ENCODE measurements at places on chromosomes 4 and X.

- no peak for DNase-seq
These were observed 162.9 kb downstream of the LRBA start for GRCh38 chr4:150852216-150852615.

DNA sequence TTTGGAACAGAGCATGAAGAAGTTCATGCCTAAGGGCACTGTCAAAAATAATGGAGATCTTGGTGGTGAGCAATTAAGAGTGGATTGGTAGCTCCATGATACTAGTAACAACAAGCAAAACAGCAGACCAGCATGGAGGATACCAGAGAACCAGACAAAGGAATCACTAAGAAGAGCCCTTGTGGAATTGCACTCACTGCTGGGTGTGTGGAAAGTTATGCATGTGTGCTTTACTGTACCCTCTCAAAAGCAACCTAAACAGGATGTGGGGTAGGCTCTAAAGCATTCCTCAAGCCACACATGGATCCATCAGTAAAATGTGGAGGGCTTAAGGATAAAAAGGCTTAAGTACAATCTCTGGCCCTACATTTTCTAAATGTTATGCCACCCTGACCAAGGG, 69.5 kb downstream of the AR start:
- no peak for DNase-seq

GRCh38 chr4:137474711-137475301, 57.5 kb downstream of the PCDH18 start:
- no peak for DNase-seq

DNA sequence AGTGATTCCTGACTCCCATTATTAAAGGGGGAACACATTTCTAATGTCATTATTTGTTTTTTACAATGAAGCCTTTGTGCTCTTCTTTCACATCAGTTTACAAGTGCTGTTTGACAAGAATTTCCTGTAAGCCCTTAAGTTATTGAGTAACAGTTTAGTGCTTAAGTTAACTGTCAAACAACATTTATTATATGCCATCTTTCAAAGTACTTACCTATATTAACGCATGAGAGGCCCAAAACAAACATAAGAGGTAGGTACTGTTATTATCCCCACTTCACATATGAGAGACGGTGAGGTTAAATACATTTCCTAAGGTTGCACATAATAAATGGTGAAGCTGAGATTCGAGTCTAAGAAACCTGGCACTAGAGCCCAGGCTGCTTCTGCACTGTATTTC, 56.0 kb upstream of the MAGED1 start:
- no peak for DNase-seq

DNA sequence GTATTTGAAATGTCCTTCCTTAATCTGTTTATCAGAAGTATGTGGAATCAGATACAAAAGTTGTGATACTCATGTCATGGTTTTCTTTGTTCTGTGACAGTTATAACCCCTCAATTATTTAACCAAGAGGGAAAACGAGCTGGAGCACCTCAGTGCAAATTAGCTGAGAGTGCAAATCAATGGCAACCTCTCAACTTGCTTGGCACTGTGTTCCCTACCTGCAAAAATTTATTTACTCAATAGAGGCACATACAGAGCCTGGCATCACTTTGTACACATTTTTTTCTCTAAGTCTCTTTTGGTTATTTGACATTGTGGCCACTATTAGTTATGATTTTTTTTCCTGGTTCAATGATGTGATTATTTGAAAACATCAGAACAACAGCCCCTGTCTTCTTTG, 186.2 kb downstream of the STIM2 start:
- DNase-seq = no peak

DNA sequence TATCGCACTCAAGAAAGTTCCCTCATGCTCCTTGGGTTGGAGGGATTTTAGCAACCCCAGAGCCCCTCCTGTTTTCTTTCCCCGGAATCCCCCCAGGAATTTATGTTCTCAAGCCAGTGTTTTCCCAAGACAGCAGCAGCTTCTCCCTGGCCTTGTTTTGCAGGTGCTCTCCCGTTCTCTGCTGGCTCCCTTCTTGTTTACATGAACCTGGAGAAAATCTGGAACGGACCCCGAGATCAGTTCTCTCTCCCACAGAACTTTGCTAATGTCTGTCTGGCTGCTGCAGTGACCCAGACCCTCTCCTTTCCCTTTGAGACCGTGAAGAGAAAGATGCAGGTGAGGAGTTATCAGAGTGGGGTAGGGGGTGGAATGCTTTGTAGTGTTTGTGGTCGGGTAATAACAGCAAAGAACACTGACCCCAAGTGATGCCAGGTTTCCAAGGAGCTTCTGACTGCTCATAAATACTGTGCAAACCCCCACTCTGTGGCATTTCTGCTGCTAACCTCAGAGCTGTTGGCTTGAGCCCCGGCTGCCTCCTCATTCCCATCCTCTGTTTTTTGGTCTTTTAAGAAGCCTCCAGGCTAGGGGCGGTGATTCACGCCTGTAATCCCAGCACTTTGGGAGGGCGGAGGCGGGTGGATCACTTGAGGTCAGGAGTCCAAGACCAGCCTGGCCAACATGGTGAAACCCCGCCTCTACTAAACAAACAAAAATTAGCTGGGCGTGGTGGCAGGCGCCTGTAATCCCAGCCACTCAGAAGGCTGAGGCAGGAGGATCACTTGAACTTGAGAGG, 11.1 kb downstream of the SLC25A43 start:
- no peak for DNase-seq

DNA sequence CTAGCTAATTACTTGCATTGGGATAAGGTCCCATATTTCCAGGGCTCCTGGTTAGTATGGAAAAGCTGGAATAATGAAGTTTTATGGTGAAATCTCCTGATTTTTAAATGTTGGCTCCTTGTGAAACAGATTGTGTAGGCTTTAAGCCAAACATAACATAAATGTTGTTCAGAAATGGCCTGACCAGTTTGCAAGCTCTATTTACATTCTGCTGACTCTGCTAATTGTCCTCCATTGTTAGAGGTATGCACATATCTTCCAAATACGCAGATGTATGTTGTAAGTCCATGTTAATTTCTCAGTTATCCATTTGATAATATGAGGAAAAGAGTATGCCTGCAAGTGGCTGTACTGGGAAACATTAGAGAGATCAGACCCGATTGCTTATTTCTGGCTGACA, 11.9 kb upstream of the WDR17 start:
- DNase-seq = no peak

DNA sequence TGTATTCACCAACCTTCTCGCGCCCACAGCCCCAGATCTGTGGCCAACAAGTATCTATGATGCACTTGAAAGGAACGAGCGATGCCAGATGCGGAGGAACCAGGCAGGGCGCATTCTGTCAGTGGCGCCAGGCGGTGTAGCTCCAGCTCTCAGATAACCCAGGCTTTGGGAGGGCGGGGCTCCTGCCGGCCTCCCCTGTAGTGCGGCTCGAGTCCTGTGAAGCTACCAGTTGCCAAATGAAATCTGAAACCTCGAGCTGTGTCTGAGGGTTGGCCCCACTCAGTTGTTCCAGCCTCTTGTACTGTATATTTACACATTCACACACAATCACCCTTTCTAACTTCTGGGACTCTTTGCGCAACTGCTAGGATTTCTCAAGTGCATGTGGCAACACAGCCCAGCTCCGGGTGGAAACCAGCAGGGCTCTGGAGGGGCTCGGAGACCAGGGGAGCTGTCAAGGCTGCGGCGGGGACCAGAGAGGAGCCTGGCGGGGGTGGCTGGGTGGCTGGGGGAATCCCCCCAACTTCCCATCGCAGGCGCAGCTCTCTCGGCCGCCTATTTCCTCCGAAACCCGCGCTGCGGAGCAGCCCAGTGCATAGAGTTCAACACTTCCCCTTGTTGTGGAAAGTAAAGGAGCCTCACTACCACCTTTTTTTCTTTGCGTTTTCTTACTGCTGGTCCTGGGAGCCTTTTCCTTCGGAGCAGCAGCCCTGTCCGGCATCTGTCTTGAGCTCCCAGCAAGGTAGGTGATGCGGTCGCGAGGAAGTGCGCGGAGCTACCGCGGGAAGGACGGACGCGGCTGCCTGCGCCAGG, at the start of gene ARHGAP24:
ARHGAP24 (plus strand) TSS at position 333 of the 813 bp plus-strand sequence.
- DNase-seq = peak; percentile 83

GRCh38 chr4:136803433-136803832, 728.9 kb downstream of the PCDH18 start:
- no peak for DNase-seq

GRCh38 chrX:50071494-50071893, 129.3 kb downstream of the AKAP4 start:
- peak; percentile 42 for DNase-seq

DNA sequence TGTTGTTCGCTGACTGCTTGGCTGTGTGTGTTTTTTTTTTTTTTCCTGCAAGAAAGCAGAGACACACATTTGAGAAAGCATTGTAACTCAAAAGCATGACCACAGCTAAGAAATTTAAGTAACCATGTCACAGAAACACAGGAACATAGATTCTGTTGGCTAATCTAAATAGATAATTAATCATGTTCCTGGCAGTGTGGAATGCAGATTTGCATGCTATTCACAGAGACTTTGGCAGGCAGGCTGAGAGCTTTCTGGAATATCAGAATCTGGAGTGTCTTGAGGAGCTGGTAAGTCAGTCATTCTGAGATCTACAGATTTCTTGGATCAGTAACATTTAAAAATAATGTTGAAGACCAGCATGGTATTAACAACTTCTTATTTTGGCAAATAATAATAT, 33.2 kb upstream of the SMS start:
- no peak for DNase-seq

DNA sequence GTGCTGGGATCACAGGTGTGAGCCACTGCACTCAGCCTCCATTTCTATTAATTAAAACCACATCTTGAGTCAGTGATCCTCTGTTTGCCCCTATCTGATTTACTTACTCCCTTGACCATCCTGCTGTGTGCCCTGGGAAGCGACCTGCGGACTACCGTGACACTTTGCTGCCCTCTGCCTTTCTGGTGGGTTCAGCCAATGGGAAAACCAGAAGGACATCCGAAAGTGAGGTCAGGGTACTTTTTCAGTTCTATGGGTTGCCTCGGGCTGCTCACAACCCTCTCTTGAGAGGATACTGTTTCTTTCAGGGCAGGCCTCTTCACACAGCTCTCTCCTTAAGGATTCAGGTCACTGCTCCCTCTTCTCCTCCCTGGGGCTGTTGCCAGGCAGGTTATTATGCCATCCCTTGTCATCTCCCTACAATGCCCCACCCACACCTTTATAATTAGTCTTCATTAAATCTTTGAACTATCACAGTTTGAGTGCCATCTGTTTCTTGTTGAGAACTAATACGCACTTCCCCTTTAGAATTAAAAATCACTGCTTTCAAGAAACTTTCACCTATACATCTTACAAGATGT, 21.4 kb downstream of the PLAC8 start:
- no peak for DNase-seq

DNA sequence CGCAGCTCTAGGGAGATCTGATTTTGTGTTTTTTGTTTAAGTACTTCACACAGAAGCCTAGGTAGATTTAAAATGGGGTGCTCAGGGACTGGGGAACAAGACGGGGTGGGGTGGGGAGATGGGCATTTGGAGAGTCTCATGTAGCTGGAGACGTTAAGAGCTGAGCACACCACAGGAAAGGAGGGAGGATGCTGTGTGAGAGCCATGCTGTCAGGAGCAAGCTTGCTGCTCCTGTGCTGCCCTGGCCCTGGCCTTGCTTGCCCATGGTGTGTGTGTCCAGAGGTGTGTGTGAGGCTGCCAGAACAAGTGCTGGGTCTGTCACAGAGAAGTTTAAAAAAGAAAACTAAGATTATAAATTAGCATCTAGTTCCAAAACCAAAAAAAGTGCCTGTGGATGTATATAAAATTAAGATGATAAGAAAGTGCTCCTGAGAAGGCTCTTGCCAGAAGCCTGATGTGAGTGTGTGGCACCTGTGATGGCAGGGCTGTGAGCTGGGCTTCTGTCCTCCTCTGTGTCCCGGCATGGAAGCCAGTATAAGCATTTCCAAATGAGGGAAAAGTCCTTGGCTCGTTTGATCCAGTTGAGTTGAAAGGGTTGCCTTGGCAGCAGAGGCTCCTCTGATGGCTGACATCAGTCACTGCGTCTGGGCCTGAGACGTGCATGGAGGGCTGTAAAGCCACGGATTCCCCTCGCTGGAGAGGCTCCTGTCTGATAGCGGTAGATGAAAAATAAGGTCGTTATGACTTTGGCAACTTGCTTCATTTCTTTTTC, 63.5 kb downstream of the NELFA start:
- DNase-seq = no peak

GRCh38 chrX:39513836-39514235, 583.9 kb downstream of the BCOR start:
- no peak for DNase-seq

DNA sequence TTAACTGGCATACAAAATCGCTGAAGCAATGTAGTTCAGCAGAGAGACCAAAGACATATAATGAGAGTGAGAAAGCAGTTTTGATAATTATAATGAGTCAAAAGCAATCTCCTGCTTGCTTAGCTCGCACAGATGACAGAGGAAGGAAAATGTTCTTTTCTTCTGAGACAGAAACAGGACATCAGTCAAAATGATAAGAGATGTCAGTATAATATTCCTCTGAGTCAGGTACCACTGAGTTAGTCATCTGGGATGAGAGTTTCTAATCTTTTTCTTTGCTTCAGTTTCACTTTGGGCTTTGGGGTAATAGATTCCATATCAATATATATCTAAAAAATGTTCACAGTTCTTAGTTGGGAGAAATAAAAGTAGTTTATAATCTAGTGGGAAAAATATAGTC, 387.2 kb downstream of the PCDH7 start:
- DNase-seq = no peak

GRCh38 chr4:42466273-42466844, 69.1 kb downstream of the SHISA3 start:
- no peak for DNase-seq

GRCh38 chrX:107742700-107743191, 32.8 kb downstream of the TSC22D3 start:
- DNase-seq = no peak

DNA sequence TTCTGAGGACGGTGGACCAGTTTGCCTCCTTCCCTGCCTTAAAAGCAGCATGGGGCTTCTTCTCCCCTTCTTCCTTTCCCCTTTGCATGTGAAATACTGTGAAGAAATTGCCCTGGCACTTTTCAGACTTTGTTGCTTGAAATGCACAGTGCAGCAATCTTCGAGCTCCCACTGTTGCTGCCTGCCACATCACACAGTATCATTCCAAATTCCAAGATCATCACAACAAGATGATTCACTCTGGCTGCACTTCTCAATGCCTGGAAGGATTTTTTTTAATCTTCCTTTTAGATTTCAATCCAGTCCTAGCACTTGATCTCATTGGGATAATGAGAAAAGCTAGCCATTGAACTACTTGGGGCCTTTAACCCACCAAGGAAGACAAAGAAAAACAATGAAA, 255.3 kb downstream of the RAPGEF2 start:
- no peak for DNase-seq

- DNase-seq = no peak
These were observed 69.8 kb upstream of the FAT4 start for GRCh38 chr4:125244848-125245450.

DNA sequence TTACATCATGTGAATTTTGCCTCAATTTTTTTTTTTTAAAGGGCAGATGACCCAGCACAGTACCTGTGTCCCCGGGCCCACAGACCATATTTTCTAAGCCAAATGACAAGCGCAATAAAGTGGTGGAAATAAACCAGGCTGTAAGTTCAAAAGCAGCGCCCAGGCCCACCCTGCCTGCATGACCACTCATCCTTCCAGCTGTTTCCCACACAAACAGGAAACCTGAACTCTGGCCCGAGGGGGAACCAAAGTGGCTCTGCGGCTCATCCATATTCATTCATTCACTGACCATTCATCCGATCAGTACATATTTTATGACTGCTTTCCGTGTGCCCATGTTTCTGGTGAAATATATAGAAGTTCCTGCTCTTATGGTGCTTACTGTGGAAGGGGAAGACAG, 33.7 kb upstream of the CRMP1 start:
- DNase-seq = no peak

Data from NCI-H1436 (cell line).